ENCODE measurements at places on chromosomes 5 and 9.

DNA sequence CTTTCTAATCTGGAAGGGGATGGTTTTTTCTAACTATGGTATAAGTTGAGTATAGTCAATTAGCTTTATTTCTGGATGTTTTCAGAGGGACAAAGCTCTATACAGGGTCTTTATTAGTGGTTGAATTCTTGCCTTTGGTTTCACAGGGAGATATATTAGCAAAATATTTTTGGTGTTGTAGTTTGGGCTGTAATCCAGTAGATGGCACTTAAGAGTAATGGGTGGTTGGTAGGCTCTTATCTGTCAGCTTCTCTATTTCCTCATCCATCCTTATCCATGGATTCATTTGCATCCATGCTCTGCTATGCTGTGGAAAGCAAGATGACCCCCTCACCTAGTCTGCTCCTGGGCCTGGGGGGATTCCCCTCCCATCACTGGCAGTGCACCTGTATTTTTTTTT lies 363.6 kb upstream of the CYLC2 start:
- DNase-seq, result no peak

DNA sequence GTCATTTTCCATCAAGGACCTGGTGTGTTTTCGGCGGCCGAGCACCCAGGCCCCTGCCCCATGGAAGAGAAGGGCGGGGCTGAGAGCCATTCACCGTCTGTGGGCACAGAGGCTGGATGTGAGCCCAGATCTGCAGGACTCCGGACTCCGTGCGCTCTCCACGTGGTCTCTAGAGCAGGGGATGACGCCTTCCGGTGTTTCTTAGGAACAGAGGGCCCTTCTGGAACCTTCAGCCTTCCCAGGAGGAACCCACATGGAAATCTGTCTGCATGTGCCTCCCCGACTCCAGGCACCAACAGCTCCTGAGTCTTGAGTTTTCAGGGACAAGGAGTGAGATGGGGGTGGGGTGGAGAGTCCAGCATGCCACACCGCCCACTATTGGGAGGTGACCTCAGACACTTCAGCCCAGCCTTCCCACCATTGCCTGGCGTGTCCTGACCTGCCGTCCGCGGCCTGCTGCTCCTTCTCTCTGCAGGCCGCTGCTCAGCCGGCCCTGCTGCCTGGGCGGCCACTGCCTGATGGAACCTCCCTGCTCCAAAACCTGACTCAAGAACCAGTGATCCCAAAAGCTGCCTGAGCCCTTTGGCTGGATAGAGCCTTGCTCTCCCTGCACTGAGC lies 2.4 kb upstream of the RXRA start:
- DNase-seq, result no peak

GRCh38 chr5:91706785-91707520 lies 323.8 kb upstream of the ARRDC3 start:
- DNase-seq, result no peak

GRCh38 chr5:141672841-141673813 lies 8.9 kb downstream of the ARAP3 start:
- DNase-seq, result no peak

DNA sequence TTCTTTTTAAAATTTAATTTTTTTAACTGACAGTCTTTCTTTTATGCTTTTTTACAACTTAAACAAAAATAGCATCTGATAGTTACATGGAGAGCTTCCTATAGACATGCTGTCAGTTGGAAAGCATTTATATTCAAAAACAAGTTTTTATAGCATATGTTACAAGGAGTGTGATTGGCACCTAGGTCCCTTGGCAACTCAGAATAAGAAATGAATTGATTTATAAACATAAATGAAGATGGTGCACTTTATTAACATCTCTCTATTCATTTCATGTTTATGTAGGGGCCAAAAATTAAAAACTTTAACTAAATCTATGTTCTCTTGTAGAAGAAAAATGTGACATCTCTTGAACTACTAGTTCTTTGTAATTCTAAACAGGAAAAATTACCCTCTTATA lies 153.2 kb downstream of the XRCC4 start:
- no peak for DNase-seq

GRCh38 chr9:110125207-110125751 lies 82.7 kb downstream of the C9orf152 start:
- DNase-seq, result no peak

DNA sequence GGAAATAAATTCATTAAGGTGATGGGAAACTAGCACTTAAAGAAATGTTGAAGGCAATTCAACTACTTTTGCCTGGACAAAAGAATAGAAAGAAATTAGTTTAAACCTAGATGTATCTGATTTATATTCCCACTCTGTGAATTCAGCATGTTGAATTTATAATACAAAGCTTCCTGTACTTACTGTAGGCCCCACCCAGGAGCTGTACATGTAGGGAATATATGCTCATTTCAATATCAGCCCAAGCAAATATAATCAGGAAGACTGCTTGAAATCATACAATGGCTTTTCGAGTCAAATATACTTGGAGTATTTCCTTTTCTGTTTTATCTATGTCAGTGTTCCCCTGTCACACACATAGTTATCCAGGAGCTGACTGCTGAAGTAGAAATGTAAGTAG lies 102.1 kb downstream of the OTULIN start:
- no peak for DNase-seq

DNA sequence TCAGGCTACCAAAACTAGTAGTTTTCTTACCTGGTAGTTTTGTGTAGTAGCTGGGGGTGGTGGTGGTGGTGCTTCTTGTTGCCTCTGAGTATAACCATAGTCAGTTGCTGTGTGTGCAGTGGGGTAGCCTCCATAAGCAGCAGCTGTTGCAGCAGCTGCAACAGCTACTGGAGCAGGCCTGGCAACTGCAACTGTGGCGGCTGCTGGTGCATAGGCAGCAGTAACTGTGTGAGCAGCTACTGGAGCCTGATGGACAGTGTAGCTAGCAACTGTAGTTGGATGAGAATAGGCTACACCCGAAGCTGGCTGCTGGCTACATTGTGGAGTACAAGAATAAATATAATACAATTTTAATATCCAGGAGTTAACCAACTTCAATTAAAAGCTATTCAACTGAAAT lies 24.7 kb downstream of the ZFR start:
- DNase-seq, result no peak

DNA sequence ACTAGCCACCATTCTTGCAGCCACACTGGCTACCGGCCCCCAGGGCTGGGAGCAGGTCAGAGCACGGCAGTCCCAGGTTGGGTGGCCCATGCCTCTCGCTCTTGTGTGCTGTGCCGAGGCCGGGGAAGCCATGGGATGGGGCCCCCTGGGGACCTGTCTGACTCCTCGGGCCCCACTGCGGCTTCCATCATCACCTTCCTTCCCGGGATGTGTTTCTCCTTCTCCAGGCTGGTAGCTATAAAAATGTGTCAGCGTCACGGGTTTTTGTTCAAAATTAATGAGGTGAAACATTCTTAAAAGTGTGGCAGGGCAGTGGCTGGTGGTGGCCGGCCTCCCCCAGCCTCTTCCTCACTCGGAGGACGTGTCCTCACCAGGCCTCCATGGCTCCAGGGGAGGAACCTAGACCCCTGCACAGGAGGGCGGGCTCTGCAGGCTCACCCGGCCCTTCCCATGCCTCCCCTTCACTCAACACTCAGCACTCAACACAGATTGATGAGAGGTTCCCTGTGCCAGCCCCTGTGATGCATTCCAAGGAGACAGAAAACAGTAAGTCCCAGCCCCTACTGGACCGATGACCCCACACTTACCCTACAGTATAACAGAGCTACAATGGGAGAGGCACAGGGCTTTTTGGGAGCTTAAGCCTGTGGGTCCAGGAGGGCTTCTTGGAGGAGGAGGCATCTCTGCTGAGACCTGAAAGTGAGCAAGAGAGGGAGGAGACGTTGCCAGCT lies 43.2 kb downstream of the PTGES start:
- no peak for DNase-seq

- DNase-seq, result no peak
These were observed 284.9 kb upstream of the IRX1 start for GRCh38 chr5:3310541-3311261.

DNA sequence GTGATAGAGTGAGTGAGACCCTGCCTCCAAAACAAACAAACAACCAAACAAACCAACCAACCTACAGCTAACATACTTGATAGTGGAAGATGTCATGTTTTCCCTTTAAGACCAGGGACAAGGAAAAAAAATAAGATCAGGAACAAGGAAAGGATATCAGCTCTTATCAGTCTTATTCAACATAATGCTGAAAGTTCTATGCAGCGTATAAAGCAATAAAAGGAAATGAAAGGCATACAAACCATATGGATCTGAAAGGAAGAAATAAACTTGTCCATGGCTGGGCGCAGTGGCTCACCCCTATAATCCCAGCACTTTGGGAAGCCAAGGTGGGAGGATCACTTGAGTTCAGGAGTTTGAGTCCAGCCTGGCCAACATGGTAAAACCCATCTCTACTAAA lies 23.5 kb upstream of the SPIN1 start:
- no peak for DNase-seq

DNA sequence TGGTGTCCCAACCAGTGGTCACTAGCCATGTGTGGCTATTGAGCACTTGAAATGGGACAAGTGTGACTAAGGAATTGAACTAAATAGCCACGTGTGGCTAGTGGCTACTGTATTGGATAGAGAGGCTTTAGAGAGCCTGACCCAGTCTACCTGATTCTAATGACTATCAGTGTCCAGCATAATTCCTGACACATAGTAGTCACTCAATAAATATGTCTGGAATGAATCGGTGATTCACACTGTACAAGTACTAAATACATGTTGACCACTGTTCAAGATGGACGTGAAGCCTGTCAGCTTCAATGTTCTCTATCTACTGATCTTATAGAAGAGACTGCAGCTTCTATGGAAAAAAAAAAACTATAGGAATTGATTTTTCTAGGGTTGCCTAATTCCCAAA lies 57.7 kb upstream of the MAST4 start:
- DNase-seq, result no peak

- peak; percentile 60 for DNase-seq
These were observed 92.9 kb upstream of the MTAP start for GRCh38 chr9:21709464-21710058.

DNA sequence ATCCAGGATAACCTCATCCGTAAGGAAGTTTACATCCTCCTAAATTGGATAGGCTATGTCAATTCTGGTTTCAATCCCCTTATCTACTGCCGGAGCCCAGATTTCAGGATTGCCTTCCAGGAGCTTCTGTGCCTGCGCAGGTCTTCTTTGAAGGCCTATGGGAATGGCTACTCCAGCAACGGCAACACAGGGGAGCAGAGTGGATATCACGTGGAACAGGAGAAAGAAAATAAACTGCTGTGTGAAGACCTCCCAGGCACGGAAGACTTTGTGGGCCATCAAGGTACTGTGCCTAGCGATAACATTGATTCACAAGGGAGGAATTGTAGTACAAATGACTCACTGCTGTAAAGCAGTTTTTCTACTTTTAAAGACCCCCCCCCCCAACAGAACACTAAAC lies 1.3 kb downstream of the ADRB2 start:
- no peak for DNase-seq

- DNase-seq, result no peak
These were observed 56.5 kb downstream of the XRCC4 start for GRCh38 chr5:83133797-83134196.

GRCh38 chr9:91220491-91221135 lies 141.1 kb downstream of the AUH start:
- no peak for DNase-seq
